ENCODE measurements at places on chromosomes 3 and 15.

DNA sequence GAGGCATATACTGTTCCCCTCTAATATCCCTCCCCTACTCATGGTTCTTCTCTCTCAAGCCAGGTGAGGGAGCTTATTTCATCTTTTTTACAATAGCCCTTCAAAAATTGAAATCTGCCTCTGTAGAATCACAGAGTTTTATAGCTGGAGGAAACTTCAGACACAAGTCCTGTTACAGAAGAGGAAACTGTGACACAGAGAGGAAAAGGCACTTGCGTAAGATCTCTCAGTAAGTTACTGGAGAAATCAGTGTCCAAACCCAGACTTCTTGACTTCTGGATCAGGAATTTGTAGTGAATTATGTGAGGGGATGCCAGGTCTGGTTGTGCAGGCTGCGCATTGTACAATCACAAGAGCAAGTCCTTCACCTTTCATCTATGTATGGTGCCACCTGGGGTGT is 4.6 kb downstream of the FGD5 start:
- DNase-seq: no peak

DNA sequence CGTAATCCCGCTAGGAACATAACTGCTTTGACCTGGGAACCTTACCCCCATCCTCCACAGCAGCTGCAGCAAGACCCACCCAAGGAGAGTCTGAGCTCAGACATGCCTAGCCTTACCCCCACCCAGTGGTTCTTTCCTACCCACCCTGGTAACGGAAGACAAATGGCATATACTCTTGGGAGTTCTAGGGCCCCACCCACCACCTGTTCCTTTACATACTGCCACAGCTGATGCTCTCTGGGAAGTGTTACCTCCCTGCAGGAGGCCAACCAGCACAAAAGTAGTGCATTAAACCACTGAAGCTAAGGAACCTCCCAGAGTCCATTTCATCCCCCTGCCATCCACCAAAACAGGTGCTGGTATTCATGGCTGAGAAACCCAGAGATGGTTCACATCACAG is 50.6 kb upstream of the AZI2 start:
- no peak for DNase-seq

DNA sequence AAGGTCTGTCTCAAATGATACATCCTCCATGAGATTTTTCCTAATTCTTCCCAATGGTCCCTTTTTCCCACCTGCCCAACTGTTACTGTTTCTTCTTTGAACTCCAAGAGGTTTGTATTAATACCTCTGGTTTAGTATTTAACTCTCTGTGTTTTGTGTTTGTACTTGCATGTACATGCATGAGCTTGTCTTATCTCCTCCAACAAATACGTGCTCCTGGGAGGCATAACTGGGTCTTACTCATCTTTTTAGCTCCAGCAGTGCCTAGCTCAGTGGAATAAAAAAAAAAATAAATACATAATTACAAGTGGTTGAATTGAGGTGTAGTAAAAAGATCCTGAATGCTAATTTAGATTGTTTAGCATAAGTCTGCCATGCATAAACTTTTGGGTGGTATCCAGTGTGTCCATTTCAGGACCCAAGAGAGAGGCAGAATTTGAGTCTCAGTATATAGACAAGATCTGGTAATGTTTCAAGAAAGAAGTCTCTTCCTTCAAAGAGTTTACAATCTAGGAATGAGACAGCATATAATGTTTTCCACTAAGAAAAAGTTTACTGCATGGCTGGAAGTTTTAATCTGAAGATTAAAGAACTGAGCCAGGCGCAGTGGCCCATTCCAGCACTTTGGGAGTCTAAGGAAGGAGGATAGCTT is 1.7 kb upstream of the LYSMD2 start:
- DNase-seq: no peak

DNA sequence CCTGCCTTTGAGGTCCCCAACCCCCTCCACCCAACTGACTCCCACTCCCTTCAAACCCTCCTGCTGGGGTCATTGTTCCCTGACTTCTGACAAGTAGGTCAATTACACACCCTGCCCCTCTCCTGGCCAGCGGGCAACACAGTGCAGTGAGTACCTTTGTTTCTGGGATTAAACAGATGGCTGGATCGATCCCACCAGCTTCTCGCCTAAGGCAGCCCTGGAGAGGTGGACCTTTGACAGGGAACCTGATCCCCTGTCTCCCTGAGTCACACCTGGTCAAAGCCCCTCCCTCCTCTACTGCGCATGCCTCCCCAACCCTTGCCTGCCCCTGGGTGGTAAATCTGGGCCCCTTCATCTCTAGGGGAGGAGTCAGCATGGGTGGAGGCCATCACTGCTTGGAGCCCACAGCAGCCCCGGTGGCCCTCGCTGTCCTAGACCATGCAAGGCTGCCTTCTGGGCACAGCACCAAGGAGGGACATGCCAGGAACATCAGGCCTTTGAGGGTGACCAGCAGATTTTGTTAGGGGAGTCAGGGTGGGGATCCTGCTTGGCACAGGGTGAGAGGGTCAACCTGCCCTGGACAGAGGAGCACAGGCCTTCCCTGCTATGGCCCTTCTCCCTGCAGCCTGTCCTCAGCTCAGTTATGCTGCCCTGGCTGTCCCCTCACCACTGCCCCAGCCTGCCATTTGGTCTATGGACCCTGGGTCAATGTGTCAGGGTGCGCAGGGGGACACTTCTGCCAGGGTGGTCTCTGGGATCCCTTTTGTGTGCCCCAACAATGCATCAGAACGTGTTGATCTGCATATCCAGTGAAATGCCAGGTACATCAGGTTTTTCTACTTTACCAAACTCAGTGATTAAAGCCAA is 9.8 kb upstream of the PRR23E start:
- DNase-seq: no peak

- DNase-seq: no peak
These were observed 56.0 kb upstream of the LINGO1 start for GRCh38 chr15:77688693-77689092.

DNA sequence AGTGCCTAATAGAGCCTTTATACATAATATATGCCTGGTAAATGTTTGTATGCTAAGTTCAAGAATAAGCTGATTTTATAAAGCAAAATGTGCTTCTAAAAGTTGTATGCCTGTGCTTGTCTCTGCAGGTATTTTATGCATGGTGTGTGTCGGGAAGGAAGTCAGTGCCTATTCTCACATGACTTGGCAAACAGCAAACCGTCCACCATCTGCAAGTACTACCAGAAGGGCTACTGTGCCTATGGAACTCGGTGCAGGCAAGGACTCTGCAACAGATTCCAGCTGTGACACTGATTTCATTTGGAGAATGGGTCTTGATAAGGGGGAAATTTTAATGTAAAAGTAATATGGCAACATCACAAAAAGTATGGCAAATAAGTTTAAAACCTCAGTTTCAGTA is 11.9 kb downstream of the MKRN2 start:
- no peak for DNase-seq

DNA sequence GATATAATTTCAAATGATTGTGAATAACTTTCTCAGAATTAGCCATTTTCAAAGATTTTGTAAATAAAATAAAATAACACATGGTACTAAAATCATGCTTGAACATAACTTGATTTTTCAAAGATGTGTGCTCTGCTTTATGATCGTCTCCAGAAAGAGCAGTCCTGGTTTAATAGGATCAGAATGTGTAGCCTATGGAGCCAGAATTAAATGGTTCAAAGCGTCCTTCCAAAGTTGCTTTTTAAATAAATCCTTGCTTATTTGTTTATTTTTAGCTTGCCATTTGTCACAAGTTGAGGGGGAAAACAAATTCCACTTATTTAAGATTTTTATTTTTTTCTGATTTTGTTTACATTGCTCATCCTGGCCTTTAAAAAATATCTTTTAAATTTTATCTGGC is 123.7 kb upstream of the SPRED1 start:
- DNase-seq: no peak

DNA sequence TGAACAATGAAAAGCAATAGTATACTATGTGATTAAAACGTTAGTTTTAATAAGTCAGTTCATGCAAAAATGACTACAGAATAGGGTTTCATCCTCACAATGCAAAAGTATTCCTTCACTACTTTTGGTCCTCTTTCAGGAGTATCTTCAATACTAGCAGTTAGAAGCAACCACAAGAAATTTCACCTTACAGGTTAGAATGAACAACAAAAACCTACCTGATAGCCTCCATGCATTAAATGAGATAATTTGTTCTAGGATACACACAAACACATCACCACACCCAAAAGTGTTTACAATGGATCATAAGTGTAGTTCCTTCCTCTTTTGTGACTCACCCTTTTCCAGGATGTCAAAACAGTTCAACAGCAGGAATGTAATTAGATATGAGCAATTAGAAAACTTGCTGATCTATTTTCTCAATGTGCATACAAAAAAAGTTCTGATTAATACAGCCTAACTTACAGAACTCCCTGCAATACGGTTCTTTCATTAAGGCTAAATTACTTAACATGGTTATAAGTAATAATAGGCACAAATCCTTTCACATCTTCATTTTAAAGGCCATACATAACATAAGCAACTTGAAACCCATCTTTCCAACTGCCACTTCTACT is 21.6 kb downstream of the UACA start:
- no peak for DNase-seq

- DNase-seq: no peak
These were observed 82.6 kb downstream of the TGFBR2 start for GRCh38 chr3:30688776-30689641.

GRCh38 chr3:63344661-63345060 is 66.6 kb downstream of the SYNPR start:
- no peak for DNase-seq

DNA sequence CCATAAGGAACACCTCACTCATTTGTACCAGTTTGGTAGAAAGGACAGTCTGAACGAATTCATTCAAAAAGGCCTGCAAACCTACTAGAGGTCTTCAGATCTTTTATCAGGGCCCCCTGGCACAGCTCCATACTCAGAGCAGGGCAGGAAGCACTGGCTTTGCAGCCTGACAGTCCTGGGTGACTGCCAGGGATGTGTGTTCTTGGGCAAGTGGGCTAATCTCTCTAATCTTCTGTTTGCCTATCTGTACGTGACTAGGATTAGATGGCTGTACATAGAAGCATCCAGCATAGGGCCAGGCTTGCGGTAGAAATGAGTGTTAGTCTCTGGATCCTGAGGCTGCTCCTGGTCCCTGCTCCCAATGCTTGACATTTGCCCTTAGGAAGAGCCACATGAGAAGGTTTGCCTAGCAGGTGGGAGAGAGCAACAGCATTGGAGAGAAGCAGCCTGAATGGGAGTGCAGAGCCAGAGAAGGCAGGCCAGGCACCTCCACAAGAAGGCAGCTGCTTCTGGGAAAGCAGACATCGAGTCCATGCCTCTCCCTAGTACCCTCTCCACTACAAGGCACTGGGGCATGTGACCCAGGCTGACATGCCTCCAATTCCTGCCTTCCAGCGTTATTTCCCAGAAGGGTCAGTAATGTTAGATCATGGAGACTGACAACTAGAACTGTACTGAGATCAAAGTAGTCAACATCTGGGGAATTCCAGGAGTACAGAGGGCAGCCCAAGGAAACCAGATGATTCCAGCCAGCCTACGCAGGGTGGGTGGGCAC is 1.0 kb upstream of the CXCR6 start:
- no peak for DNase-seq

GRCh38 chr3:190696777-190697501 is 165.6 kb downstream of the GMNC start:
- peak; percentile 43 for DNase-seq

GRCh38 chr3:29582273-29582672 is 301.4 kb downstream of the RBMS3 start:
- DNase-seq: no peak

DNA sequence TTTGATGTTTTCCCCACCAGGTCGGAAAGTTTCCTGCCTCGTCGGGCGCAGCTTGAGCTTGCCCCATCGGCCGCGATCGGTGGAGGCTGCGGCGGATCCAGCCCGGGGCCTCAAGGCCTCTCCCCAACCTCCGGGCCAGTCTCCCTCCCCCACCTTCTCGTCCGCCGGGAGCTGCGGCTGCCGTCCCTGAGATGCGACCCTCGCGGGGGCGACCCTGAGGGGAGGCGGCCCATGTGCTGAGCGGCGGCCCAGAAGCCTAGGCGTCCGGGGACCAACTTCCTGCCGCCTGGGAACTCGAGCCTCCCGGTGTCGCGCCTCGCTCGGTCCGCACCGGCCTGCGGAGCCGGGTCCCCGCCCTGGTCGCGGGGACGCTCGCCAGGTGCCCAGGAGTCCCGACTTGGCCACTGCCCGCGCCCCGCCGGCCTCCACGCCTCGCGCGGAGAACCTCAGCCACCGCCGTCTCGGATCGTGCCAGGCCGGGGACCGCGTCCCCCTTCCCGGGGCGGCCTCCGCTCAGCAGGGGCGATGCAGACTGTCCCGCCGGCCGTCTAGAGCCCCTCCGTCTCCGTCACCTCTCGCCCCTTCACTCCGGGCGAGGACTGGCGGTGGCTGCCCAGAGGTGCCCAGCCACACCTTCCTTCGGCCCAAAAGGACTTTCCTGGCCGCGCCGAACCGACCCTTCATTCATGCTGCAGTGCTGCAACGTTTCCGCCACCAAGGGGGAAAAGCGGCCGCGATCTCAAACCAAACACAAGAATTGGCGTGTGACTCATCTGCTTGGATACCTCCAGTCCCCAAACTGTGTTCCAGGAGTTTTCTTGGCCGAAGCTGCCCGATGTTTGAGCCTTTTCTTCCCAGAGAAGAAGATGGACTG is 656 bp downstream of the SLMAP start:
- DNase-seq: peak; percentile 52

- DNase-seq: no peak
These were observed 29.6 kb upstream of the RPL32 start for GRCh38 chr3:12870942-12871341.

DNA sequence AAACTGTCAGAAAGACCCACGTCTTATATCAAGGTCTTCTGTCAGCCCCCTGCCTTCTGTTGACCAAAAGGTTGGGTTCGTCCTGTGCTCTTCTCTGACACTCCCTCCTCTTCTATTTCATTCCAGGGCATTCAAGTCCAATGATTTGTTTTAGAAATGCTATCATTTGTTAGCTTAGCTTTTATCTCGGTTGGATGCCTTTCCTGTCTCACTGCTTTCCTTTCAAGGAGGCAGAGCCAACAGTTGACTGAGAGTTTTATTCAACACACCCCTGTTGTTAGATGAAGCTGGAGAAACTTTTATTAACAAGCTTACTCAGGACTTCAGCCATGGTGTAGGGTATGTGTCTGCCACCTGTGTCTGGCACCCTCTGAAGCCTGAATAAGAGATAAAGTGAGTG is 112.0 kb upstream of the SLC7A14 start:
- DNase-seq: no peak

- DNase-seq: no peak
These were observed 10.0 kb downstream of the ARMC8 start for GRCh38 chr3:138197058-138197457.

DNA sequence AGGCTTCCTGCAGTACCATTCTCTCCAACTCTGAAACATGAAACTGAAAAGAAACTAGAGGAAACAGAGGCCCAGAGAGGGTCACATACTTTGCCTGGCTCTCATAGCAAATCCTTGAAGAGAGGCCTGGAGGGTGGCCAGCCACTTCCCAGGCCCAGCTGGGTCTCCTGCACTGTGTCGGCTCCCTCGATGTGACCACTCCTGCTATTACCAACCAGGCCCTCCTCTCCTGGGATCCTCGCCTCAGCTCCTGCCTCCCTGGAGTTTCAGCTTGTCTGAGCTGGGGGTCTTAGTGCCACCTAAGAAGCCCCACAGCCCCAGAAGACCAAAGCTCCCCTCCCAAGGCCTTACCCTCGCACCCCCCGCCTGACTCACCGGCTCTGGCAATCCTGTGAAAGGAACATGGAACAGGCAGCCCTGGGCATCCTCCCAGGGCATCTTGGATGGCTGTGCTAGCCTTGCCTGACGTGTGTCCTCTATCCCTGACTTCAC is 4.6 kb downstream of the LOXL1 start:
- no peak for DNase-seq

Data from T-helper 2 cell (primary cell).